ENCODE measurements at places on chromosomes 5 and 9.

DNA sequence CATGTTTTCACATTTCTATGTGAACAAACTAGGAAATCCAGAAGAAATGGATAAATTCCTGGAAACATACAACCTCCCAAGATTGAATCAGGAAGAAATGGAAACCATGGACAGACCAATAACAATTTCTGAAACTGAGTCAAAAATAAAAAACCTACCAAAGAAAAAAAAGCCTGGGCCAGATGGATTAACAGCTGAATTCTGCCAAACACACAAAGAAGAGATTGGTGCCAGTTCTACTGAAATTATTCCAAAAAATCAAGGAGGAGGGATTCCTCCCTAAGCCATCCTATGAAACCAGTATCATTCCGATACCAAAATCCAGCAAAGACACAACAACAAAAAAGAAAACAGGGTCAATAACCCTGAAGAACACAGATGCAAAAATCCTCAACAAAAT lies 166.9 kb upstream of the FBXL7 start:
- no peak for DNase-seq

- DNase-seq: no peak
These were observed 30.1 kb downstream of the PPARGC1B start for GRCh38 chr5:149759986-149760853.

DNA sequence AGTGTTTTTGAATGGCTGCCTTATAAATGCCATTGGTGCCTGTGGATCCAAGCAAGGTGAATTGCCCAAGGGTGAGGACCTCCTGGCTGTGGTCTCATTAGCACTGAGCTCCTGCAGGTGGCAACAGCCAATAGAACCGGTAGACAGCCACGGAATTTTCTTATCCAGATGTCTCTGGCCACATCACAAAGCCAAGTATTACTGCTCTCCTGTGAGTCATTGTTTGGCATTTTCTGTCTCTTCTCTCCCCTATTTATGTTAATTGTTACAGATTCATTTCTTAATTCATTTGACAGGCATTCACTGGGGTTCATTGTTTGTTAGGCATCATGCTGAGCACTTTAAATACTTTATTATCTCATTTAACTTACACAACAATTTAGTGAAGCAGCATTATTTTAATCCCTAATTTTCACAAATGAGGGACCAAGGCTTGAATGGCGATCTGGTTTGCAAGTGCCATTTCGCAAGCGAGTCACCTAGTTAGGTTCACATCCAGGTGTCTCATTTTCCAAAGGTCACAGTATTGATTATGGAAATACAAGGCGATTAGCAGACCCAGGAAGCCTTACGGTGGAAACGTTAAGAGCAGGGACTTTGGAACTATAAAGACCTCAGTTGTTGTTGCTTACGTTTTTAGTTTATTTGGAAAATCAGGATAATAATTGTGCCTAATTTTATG lies 58.2 kb upstream of the DPYSL3 start:
- no peak for DNase-seq

GRCh38 chr9:87301371-87301770 lies 196.3 kb upstream of the DAPK1 start:
- DNase-seq: no peak

DNA sequence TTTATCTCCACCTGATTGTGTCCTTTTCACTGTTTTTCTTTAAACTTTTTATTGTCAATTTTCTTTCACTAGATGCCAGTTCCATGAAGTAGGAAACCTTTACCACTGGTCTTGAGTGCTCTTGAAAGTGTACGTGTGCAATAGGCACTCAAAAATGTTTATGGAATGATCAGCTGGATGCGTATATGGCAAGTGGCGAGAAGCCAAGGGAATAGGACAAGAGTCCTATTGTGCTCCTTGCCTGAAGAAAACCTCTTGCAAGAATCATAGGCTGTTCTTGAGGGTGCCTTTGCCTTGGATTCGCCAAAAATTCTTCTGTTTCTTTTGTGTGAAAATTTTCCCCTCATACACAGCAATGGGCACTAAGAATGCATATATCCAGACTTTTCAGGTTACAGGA lies 97.7 kb downstream of the GHR start:
- no peak for DNase-seq

DNA sequence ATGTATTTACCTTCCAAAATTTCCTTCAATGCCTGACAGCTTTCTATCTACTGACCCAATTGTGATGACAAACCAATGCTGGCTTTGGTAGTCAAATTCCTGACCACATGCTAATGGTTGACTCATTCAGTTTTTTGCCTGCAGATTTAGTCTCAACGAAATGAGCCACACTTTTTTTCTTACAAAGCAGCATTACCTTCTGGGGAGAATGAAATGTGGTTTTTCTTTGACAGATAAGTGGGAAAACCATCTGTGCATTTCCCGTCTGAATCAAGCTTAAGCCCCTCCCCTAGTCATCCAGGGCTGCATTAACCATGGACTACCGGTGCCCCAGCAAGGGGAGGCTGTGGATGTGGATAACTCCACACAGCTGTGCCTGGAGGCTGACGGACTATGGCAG lies 99.6 kb upstream of the TAF11L2 start:
- DNase-seq: no peak

DNA sequence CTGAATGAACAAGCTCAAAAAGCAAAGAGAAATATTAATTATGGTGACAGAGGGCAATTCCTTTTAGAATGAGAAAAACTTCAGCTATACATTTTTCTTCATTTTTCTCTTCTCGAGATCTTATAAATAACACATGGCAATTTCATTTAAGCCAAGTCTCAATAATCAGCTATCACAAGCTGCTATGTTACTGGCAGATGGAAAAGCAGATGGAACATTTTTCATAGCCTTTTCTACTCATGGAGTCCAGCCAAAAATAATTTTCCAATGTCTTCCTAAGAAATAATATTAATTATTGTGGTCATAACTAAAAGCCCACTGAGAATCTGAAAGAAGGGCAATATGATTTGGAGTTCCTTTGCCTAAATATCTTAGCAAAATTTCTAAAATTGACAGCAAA lies 35.6 kb downstream of the SKIC3 start:
- DNase-seq: no peak

DNA sequence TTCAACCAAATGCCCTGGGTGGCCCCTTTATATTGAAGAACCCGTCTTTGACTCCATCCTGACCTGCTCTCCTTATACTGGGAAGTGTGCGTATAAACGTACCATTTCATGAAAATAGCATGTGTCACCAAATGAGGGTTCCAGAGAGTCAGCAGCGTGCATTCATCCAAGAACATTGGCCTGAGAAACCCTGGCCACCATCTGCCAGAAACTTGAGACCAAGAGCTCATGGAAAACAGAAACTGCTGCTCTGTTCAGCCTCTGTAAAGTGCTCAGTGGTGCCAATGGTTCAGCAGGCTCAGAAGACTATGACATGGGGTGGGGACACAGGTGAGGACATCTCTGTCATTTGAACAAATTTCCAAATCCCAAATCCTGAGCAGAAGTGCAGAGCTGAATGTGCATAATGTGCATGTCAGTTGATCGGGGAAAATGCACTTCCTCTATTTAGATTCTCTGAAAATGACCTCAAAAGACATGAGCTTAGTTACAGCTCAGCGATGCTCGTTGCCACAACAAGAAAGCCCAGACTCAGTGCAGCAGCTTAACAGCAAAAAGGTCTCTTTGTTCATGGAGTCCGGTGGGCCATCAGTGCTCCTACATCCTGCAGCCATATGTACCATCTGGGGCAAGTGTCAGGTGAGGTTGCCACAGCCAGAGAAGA lies 176.1 kb downstream of the ATPSCKMT start:
- no peak for DNase-seq

- peak; percentile 7 for DNase-seq
These were observed 31.1 kb downstream of the MORN5 start for GRCh38 chr9:122190597-122191381.

DNA sequence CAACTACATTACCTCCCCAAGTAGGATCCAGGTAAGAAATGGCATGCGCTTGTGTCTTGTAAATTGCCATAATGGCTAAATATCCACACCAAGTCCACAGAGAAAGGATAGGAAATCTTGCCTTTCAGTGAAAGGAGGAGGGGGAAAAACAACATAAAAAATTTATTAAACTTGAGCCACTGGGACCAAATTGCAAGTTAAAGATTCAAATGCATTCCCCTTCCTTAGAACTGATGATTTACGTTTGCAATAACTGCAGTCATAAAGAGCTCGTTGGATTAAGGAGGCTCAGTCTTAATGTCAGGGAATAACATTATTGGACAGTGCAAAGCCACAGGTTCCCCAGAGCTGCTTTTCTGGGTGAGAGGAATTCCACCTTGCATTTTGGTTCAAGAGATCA lies 92.6 kb upstream of the SARDH start:
- DNase-seq: no peak

GRCh38 chr5:29720954-29721353 lies 1472.5 kb upstream of the CDH6 start:
- DNase-seq: no peak

- DNase-seq: no peak
These were observed 61.3 kb downstream of the DROSHA start for GRCh38 chr5:31470608-31471007.

DNA sequence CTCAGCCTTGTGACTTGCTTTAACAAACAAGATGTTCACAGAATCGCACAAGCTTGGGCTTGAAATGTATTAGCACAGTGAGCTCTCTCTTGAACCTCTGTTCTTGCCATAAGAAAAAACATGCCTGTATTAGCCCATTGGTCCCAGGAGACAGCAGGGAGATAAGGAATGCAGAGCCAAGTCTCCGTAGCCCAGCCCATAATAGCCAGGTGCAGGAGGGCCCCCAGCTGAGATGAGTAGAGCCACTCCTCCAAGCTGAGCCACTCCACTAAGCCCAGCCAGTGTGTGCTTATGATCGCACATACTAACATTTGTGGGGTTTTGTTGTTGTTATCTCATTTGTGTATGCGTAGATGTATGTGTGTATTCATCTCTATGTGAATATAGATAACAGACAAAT lies 21.6 kb upstream of the SVEP1 start:
- no peak for DNase-seq

- no peak for DNase-seq
These were observed 82.6 kb downstream of the GALNT10 start for GRCh38 chr5:154273028-154273617.

DNA sequence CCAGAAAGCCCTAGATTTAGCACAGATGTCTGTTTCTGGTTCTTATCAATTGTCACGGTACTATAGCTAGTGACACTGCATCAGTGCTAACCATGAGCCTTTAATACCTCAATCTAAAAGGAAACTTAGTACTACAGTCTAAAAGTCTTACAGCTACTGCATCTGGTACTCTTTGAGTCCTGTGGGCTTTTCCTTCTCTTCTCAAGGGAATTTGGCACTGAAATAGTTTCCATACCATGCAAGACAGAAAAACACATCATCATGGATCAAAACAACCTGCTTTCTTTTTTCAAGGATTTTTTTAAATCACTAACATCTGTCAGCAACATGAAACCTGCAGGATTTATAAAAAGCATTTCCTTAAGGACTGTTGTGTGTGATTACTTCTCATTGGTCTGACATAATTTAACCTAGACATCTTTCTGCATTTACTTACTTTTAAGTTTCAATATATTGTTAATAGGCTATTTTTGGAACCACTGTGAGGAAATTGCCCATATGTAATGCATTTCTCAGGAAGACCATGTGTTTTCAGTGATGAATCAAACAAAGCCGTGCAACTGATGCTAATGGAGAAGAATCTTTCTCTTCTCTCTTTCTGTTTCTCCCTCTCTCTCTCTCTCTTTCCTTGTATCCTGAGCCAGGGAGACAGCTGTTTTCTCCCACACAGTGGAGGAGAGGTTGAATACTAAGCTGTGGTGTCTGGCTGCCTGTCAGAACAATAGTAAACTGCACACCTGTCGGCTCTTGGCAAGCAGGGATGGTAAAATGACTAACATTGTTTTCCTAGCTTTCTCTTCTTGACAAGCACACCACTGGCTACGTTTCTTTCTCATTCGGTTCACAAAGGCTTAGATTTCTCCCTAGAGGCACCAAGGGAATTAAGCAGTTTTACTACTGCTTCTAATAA lies 273.4 kb downstream of the CSNK1G3 start:
- no peak for DNase-seq

DNA sequence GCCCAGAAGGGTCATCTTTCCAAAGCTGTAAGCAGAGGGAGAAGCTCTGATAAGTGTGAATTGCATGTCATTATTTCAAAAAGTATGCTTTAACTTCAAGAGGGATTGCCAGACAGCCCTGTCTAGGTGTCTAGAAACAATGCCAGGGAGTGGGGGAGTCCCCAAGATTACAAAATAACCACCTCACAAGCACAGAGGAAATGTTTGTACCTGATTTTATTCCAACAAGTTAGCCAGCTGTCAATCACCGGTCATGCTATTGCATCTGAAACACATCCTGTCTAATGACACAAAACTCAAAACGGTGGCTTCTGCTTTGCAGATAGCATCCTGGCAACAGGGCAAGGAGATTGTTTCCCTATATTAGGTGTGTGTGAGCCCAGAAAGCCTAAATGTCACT lies 154.2 kb upstream of the WWC1 start:
- no peak for DNase-seq

- no peak for DNase-seq
These were observed 1.7 kb downstream of the ACTL7B start for GRCh38 chr9:108854094-108854493.

- no peak for DNase-seq
These were observed 464.7 kb downstream of the ZSWIM6 start for GRCh38 chr5:61796773-61797172.

- peak; percentile 14 for DNase-seq
These were observed 8.7 kb downstream of the PHF19 start for GRCh38 chr9:120868339-120868675.

DNA sequence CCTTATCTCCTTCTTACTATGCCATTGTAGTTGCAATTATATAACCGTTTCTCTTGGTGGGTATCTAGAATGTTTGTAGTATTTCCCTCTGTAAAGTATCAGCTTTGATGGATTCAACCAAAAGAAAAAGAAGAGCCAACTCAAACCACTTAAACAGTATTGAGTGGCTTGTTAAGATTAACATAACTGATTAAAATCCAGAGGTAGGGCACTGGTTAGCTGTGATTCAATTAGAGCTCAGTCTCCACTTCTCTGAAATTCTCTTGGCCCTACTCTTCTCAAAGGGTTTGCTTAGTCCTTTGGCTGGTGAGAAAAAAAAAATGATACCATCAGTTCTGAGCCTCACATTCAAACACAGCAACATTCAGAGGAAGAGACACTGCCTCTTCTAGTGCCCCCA lies 37.0 kb downstream of the TYRP1 start:
- DNase-seq: no peak

DNA sequence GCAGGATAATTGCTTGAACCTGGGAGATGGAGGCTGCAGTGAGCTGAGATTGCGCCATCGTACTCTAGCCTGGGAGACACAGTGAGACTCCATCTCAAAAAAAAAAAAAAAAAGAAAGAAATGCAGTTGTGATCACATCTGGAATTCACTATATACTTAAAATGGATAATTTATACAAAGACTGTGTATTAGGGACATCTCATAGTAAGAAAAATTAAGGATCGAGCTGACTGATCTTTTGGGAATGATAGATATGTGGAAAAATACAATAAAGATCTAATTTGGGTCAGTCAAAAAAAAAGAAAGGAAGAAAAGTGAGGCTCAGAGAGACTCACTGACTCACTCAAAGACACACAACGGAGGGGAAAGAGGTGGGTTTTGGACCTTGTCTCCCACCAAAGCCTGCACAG lies 73.2 kb upstream of the STXBP1 start:
- DNase-seq: no peak

All from hippocampal formation (tissue), 2 donors.